ENCODE measurements at places on chromosomes 6 and 20. TPM values are rescaled to one million over a fixed set of nuclear protein-coding genes. Genes with fewer than 3 reads are reported as not detected.

The MEI4 gene
- total RNA-seq = not detected

The RAD21L1 gene
- total RNA-seq = 0.47 TPM

The PLA2G7 gene
- not detected for total RNA-seq

The OVOL2 gene
- not detected for total RNA-seq

The TMC2 gene
- total RNA-seq = not detected

The FLRT3 gene
- not detected for total RNA-seq

The CRISP3 gene
- not detected for total RNA-seq

The PI16 gene
- total RNA-seq = 0.30 TPM

The SIRPA gene
- total RNA-seq = not detected

The LINC00237 gene
- not detected for total RNA-seq

The KHDRBS2 gene
- total RNA-seq = not detected

The DLK2 gene
- 3.4 TPM for total RNA-seq

The SALL4 gene
- 0.36 TPM for total RNA-seq

The VWA7 gene
- total RNA-seq = 2.6 TPM

Data from activated naive CD4-positive, alpha-beta T cell treated with anti-CD3 and anti-CD28 coated beads, Interleukin-2, amount 50 U/mL, for 72 hours (primary cell).